ENCODE measurements at places on chromosomes 6 and 20. TPM values are rescaled to one million over a fixed set of nuclear protein-coding genes. Genes with fewer than 3 reads are reported as not detected.

Gene EGFL8
- 0.96 TPM for total RNA-seq

Gene MAVS
- 35.7 TPM for total RNA-seq

Gene ATXN1
- 31.4 TPM for total RNA-seq

Gene LST1
- 0.48 TPM for total RNA-seq

Gene TRIM31
- total RNA-seq, result not detected
